Stimulated activated CD4-positive, alpha-beta T cell treated with anti-CD3 and anti-CD28 coated beads, Interleukin-2, amount 100 ng/mL, for 24 hours (primary cell): ENCODE measurements at places on chromosomes 16 and 17.

DNA sequence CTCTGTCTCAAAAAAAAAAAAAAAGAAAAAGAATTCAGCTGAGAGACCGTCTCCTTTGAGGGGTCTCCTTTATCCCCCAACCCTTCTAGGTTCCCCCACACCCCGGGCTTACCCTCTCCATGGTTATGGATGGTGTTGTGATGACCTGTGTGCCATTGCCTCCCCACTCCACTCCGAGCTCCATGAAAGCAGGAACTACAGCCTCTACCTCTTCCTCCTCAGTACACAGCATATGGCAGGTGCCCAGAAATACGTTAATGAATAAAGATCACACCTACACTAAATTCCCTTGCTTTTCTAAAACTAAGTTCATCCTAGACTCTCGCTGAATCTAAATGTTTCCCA is 17.2 kb downstream of the COPRS start:
- DNase-seq: no peak

DNA sequence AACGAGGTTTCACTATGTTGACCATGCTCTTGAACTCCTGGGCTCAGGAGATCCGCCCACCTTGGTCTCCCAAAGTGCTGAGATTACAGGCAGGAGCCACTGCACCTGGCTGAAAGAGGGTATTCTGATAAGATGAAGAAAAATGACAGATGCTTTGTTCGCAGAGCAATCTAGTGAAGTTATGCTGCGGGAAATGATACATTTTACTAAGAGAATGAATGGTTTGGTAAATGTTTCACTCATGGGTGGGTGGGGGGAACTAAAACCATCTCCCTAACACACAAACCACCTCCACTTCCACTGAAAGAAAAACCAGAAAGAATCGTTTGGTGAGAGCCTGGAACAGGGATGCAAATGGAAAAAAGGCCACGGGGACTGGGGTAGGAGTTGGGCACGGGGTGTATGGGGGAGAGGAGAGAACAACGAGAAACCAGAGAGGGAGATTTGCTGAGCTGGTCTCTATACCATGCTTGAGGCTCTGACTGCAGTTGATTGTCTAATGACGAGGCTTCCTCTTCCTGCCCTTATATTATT is 19.0 kb upstream of the XYLT2 start:
- no peak for DNase-seq

GRCh38 chr16:82456683-82457082 is 170.1 kb upstream of the CDH13 start:
- DNase-seq: peak; percentile 54

DNA sequence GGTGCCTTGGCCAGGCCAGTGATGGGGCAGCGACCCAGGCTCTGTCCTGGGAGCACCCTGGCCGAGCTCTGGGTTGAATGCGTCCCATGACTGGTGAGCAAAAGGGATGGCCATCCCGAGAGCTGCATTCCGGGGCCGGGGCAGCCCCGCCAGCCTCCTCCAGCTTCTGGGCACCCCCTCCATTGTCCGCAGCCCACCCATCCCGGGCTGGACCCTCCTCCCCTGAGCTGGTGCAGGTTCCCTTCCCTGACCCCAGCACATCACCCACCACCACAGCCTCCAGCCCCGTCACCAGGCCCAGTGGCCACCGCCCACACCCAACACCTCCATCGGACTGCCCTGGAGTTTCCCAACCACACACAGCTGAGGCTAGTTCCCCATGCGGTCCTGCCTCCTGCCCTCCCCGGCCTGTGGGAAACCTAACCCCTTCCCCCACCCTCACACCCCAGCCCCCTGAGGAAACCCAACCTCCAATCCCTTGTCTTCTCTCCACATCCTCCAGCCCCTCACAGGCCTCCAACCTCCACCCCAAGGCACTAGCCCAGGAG is 16.2 kb upstream of the PVALEF start:
- DNase-seq: no peak

DNA sequence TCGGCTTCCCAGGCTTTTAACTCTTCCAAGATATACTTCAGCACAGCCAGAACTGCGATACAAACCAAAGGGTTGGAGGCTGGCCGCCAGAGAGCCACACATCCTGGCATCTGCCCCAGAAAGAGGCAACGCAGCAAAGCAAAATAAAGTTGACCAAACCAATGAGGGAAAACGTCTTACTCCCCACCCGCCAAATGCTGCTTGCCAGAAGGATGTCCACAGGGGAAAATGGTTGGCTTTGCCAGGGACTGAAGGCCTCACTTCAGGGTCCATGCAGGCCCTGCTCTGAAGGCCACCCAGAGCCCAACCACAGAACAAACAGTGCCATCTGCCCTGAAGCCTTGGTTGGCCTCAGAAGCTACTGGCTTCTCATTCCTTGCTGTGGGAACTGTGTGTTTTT is 15.0 kb downstream of the CACNG1 start:
- DNase-seq: no peak

DNA sequence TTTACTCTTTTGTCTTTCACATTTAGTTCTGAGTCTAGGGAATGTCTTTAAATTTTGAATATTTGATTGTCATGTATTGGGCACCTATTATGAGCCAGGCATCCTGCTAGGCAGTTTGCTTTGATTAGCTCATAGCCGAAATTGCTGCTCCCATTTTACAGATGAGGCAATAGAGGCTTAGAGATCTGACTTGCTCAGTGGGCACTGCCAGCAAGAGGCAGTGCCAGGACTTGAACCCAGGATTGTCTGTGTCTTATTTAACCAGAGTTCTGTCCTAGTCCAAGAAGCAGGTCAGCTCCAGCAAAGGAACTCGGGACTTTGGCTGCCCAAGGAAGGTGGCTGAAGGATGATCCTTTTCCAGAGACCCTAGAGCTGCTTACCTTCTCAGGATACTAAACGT is 24.5 kb downstream of the BEAN1 start:
- no peak for DNase-seq
